GM04504 (cell line): ENCODE measurements at places on chromosomes 5 and 9.

DNA sequence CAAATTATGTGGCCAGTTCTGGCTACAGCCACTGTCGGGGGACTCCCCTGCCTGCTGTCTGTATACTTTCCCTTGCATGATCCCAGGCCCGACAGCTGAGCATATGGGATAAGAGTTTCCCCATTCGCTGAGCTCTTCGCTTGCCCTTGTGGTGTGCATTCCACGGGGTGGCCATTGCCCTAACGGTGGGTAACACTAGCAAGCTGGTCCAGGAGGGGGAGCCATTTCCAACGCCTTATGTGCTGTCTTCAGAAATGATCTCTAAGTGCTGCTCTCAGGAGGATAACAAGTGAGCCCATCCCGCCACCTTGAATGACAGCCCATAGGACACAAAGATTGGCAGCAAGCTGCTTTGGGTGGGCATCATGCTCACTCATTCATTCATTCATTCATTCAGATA lies 190.9 kb downstream of the FSTL4 start:
- DNase-seq: no peak

- DNase-seq: no peak
Measured at GRCh38 chr9:89461265-89461664, 36.6 kb downstream of the SEMA4D start.

DNA sequence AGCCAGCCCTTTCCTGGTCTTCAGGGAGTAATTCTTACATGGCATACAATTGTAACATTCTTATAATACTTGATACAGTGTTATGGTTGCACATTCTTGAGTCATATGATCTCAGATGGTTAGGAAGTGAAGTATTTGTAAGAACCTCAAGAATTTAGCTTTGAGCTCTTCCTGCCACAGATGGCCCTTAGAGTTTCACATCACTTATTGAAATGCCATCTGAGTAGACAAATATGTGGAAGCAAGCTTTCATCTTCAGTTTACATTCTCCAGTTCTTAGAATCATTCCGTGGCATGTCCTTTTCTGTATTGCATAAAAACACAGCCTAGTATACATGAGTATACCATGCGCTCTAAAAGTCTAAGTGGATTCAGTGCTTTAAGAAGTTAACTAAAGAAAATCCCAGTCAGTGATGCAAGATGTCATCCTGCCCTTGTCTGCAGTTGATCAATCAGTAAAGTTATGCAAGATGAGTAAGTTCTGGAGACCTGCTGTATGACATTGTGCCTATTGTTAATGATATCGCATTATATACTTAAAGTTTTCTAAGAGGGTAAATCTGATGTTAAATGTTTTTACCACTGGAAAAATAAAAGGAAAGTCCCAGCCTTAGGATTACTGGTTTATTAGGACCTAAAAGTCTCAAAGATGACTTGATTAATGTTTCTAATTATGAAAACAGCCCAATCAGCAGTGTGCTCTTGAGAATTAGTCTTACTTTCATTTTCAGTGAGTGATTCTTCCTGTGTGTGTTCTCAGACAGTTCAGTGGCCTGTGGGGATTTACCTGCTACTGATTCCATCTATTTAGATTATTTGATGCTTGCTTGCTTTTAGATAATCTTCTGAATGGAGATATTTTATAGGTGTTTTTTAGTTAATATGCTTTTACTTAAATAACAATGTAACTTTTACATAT lies 29.4 kb downstream of the RHOBTB3 start:
- peak; percentile 89 for DNase-seq

DNA sequence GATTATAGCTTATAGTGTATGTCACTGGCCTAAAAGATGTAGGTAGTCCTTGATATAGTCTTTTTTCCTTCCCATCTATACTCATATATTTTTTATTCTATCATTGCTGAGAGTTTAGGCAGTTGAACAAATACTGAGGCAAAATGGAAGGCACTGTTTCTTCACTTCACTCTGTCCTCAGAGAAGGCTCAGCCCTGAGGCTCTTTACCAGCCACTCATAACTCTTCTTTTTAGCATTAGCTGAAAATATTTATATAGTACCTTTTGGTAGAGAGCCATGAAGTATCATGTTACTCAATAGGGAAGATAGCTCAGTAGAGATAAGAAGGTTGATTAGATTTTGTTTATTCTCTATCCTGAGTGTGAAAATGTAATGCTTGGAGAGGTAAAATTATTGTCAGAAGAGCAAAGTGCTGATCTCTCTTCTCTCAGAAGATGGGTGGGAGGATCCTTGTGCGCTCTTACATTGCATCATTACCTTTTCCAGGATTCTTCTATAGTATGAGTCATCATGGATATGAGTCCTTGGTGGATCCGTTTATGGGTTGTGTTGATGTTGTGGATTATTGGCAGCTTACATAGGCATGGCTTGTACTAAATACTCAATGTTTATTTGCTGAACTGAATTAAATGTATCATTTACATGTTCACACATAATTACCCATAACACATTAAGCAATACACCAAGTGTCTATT lies 88.1 kb downstream of the ANXA1 start:
- no peak for DNase-seq

GRCh38 chr9:77546376-77546950 lies 101.7 kb downstream of the GNA14 start:
- no peak for DNase-seq

GRCh38 chr5:169875091-169875728 lies 105.1 kb downstream of the INSYN2B start:
- peak; percentile 75 for DNase-seq

GRCh38 chr9:86601697-86602096 lies 247.5 kb upstream of the TUT7 start:
- no peak for DNase-seq

DNA sequence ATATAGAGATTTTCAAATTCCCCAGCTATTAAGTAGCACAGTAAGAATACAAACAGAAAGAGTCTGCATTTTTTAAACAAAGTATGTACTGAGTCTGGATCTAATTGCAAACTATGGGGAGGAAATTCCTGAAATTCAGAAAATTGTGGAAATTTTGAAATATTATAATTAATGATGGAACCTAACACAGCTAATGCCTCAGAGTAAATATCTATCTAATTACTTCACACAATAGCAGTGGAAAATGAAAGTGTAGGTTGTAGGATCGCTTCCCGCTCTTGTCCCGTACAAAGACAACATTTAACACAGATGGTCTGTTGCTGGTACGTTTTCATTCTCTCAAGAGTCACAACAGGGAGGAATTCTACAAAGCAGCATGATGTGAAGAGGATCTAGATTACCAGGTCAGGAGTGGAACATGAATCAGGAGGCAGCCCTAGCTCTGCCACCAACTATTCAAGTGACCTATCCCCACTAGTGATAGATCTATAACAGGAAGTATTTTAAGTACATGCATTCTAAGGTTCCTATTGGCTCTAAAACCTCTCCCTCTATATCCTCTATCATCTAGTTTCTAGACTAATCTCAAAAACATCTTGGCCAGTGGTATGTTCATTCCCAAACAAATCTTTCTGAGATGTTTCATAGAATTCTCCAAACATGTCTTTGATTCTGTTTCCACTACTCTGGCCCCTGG lies 58.9 kb upstream of the GRAMD2B start:
- no peak for DNase-seq

DNA sequence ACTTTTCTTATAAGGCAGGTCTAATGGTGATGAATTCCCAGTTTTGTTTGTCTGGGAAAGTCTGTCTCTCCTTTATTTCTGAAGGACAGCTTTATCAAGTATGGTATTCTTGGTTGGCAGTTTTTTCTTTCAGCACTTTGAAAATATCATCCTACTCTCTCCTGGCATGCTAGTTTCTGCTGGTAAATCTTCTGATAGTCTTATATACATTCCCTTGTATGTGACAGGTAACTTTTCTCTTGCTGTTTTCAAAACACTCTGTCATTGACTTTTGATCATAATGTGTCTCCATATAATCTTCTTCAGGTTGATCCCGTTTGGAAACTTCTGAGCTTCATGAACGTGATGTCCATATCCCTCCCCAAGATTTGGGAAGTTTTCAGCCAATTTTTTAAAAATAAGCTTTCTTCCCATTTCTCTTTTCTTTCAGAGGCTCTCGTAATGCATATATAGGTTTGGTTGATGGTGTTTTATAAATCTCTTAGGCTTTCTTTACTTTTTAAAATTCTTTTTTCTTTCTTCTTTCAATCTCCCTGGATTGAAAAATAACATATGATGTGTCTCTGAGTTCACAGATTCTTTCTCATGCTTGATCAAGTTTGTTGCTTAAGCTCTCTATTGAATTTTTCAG lies 22.5 kb upstream of the GRAMD2B start:
- no peak for DNase-seq

GRCh38 chr9:130193103-130193502 lies 20.9 kb downstream of the NCS1 start:
- DNase-seq: no peak

DNA sequence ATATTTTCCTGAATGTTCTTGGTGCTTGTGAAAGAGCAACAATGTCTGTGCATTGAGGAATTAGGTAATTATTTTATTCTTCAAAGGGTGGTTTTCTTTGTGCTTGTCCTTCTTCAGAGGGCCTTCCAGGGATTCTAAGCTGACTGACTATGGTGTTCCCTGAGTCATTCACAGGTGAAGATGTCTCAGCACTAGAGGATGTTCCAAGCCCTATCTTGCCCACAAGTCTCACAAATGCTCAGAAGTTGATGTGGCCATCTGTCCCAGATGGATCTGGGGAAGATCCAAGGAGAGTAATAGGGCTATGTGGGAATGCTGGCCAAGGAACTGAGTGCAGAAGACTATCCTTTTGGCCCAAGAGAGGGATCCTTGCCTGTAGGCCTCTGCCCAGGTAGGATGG lies 120.9 kb downstream of the ADAMTSL1 start:
- DNase-seq: no peak

GRCh38 chr5:138489683-138490061 lies 24.4 kb downstream of the EGR1 start:
- no peak for DNase-seq

DNA sequence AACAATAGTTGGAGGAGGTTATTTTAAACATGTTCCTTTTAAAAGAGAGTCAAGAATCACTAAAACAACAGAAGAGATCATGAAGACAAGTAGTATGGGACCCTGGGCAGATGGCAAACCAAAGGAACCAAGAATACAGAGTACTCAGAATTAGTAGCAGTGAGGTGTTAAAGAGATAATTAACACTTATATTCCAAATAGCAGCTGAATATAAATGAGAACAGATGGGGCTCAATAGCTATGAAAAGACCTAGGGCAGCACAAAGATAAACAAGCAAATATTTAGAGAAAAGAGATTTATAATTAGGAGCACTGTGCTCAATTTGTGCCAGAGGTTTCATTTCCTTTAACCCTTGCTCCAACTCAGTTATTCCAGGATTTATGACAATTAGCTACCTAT lies 159.1 kb downstream of the FAM114A2 start:
- DNase-seq: no peak

DNA sequence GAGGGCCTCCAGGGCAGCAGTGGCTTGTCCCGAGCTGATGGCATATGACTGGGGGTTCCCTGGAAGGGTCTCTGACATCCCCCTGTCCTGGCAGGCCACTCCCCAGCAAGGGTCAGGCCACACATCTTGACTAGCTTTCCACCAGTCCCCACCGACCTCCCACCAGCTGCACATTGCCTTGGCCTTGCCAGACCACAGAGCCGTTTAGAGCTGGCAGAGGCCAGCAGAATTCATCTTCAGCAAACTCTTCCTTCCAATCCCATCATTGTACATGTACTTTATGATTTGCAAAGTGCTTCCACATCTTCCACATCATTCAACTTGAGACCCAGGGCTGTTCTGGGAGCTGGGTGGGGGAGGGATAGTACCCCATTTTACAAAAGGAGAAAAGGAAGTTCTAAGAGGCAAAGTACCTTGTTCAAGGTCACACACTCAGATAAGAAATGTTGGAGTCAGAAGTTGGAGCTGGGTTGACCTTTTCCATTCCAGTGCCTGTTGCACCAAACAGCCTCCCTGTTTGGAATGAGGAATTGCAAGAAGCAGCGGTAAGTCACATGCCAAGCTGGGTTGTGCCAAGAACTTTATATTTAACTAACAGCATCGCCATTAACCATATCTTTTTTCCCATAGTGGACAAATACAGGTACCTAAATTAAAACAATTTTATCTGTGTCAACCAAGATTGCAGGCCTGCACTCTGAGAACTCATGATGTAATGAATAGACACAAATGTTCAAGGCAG lies 25.8 kb upstream of the COL15A1 start:
- no peak for DNase-seq

DNA sequence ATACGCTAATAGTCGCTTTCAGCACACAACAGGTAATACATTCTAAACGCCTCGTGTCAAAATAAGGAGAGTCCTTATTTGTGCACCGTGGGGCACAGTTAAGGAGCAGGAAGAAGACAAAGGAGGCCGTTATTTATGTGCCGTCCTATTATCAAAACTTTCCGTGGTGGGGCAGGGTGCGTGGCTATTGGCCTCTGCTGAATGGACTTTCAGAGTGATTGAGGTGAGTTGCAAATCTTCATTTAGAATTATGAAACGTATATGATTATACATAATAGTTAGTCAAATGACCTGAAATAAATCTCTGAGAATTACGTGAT lies 833 bp downstream of the C5orf24 start:
- DNase-seq: no peak

DNA sequence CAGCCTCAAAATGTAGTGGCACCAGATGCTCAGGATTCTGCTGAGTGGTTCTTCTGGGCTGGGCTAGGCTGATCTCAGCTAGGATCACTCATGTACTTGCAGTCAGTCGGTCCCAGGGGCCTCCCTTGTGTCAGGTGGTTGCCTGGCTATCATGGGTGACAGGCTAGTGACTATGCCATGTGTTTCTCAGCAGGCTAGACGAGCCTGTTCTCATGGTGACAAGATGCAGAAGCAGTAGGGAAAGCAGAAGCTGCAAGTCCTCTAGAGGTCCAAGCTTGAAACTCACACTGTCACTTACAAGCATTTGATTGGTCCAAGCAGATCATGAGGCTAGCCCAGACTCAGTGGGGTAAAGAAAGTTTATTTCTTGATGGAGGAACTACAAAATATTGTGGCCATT lies 15.2 kb upstream of the KCNMB1 start:
- no peak for DNase-seq

- no peak for DNase-seq
Measured at GRCh38 chr9:33852216-33852826, 35.4 kb downstream of the UBE2R2 start.

DNA sequence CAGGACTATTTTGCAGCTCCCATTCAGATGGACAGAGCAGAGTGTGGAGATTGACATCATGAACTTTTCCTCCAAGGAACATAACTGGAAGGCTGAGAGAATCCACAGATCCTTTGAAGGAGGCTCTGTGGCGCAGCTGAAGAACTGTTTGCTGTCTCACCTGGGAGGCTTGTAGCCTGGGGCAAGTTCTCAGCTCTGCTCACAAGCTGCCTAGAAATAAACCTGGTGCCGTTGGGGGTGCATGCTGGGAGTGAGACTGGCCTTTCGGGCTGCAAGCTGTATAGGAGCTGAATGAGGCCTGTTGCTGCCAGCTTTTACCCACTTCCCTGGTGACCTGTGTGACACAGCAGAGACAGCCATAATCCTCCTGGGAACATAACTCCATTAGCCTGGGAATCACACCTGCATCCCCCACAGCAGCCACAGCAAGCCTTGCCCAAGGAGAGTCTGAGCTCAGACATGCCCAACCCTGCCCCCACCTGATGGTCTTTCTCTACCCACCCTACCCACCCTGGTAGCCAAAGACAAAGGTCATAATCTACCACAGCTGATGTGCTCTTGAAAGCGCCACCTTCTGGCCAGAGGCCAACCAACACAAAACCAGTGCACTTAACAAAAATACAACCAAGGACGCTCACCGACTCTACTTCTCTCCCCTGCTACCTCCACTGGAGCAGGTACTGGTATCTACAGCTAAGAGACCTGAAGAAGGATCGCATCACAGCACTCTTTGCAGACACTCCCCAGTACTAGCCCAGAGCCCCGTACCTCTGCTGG lies 205.1 kb upstream of the MRPS30 start:
- no peak for DNase-seq

GRCh38 chr5:154254896-154255295 lies 64.4 kb downstream of the GALNT10 start:
- no peak for DNase-seq
